ENCODE measurements at places on chromosomes 7 and 10.

GRCh38 chr7:33971106-33971505 is 65.8 kb downstream of the BMPER start:
- no peak for DNase-seq

GRCh38 chr7:11591055-11591633 is 240.9 kb downstream of the THSD7A start:
- DNase-seq, result no peak

DNA sequence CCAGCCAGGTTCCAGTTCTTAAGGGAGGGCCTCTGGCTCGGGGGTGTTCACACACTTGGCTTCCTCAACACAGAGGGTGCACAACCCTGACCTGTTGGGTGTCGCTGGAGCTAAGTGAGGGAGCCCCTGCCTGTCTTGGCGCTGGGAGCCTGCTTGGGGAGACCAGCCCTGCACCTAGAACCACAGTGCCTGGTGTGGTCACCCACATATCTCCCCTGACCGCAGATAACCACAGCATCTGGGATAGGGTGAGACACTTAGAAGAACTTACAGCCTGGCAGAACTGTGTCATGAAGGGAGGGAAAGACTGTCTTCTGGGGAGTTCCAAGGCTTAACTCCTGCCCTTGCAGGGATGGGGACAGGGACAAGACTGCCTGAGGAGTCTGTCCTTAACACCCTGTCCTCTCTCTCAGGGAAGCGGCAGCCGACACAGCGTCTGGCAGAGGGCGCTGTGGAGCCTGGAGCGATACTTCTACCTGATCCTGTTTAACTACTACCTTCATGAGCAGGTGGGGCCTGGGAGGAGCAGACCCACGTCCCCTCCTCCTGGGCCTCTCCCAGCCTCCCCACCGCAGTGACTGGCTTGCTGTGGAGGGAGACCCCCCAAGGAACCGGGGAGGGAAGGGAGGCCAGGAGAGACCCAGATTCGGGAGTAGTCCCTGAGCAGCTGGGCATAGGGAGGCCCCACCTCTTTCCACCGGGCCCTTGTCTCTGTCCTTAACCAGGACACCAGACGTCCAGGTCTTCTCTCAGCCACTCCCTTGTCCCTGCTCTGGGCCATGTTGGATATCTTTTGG is 59.0 kb downstream of the PALD1 start:
- DNase-seq, result no peak

GRCh38 chr7:101960985-101961708 is 143.7 kb downstream of the CUX1 start:
- DNase-seq, result no peak

- DNase-seq, result no peak
These were observed 3.9 kb downstream of the CLDN4 start for GRCh38 chr7:73834626-73835191.

GRCh38 chr10:106712988-106713387 is 451.5 kb downstream of the SORCS1 start:
- DNase-seq, result no peak

DNA sequence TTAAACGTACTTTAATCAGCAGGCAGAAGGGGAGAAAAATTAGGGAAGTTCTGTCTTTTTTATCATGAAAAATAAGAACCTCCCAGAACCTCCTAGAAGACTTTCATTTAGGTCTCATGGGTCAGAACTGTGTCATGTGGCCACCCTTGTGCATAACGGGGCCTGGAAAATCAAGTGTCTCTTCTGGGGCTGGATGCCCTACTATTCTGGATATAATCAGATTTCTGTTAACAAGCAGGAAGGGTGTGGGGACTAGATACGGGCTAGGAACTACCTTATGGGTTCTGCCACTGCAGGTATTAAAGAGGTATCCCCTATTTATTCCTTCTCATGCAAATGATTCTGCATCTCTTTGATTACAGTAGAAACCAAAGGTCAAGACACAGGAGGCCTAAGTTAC is 14.1 kb downstream of the LANCL2 start:
- DNase-seq, result no peak

DNA sequence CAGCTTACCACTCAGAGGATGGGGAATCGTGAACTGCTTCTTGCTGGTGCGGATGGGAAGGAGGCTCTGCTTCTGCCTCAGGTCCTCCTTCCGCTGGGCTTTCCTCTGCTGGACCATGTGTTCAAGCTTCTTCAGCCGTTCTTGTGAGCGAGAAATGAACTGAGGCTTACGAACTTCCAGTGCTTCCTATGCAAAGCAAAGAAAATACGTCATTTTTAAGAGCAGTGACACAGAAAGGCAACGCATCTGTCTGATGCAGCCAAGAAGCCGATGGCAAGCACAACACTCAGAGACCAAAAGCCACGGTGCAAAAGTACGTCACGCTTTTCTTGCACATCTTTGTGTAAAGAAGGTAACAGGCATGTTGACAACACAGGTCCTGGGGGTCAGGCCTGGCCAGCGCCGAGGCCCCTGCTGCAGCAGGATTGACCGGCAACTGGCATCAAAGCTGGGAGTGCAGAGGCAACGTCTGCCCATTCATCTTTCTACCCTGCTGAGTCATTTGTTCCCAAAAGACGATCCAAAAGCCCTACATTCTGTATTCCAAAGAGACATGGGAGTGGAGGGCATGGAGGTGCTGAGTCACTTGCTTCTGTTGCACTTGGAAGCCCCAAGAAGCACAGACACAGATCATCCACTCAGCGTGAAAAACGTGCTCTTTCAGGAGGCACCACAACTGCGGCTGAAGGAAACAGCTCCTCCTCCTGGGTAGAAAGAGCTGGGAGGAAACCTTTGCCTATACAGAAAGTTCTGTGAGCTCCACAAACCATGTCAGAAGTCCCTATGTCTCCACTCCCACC is 71.0 kb upstream of the ADAM12 start:
- no peak for DNase-seq

DNA sequence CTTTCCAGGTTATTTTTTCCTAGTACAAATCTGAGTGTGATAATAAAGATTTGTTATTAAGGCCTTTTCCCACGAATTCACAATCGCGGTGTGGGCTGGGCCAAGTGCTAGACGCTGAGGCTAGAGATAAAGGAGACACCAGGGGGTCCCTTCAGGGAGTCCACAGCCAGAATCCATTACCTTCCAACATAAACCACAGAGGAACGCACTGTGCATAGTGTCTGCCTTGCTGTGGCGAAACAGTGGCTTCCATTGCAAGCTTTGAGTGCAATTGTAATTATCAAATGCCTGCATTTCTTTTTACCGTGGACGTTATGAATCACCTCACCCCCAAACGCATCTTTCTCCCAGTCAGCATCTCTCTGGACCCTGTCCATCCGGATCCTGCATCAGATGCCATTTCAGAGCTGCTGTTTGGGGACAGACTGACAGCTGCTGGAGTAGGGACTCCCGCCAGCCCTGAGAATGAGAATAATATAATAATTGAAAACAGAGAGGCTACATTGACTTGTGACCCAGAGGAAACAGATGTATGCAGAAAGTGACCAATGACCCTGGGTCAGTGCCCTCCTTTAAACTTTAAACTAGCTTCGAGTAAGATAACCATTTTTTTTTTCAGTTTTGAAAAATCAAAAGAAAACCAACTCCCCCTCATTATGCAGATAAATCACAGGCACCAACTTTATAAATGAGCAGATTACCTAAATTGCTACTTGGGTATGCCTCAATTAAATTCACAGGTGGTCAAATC is 456.2 kb upstream of the NRP1 start:
- DNase-seq, result no peak

- DNase-seq, result no peak
These were observed 74.2 kb upstream of the ZPBP start for GRCh38 chr7:50166997-50167965.

DNA sequence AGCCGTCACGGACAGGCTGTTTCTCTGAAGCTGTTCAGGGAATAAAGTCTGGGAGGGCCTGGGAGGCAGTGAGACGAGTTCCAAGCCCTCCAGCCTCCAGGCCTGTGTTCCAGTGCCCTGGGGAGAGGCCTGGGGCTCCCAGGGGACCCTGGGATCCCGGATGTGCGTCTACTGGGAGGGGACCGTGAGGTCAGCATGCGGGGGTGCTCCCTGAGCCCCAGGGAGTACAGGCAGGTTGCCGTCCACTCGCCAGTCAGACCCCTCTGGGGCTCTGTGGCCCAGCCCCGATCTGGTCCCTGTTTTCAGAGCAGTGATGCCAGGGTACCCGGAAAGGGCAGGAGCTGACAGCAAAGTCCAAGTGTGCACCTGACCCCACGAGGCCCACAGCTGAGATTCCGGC is 80.9 kb upstream of the DNAAF5 start:
- DNase-seq, result no peak

- DNase-seq, result no peak
These were observed 18.4 kb downstream of the VTI1A start for GRCh38 chr10:112465299-112465883.

- no peak for DNase-seq
These were observed 30.2 kb upstream of the CARD11 start for GRCh38 chr7:3073763-3074458.

DNA sequence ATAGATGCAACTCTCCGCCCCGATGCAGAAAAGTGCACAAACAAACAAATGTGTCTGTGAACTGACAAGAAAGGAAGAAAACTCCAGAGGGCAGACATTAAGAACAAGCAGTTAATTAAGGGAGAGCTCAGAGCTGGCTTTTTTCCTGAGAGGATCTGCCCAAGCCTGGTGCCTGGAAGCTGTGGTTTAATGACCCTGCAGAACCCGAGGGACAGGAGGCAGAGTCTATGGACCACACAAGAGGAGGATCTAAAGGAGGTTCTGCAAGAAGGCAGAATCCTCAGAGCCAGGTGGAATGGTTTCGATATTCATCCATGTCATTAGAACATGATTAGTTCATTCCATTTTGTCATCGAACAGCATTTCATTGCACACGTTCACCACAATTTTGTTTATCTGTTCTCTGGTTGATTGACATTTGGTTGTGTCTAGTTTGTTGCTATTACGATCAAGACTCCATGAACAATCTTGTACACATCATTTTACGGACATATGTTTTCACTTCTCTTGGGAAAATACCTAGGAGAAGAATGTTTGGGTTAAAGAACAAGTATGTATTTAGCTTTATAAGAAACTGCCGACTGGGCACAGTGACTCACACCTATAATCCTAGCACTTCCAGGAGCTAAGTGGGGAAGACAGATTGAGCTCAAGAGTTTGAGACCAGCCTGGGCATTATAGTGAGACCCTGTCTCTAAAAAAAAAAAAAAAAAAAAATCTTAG is 560.2 kb downstream of the CALN1 start:
- DNase-seq, result no peak

- DNase-seq, result no peak
These were observed 60.0 kb downstream of the VTI1A start for GRCh38 chr10:112507046-112507445.

- DNase-seq, result no peak
These were observed 80.7 kb downstream of the CUX1 start for GRCh38 chr7:101898106-101898505.

DNA sequence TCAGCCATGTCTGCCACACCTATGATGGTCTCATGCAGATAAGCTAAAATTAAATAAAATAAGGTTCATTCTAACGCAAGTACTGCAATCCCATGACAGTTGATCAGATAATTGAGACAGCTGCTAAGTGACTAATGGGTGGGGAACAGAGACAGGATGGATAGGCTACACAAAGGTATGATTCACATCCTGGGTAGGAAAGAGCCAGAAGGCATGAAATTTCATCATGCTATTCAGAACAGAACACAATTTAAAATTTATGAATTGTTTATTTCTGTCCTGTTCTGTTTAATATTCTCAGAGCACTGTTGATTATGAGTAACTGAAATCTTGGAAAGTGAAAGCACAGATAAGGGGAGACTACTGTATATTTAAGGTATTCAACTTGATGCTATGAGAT is 381.8 kb upstream of the SORCS1 start:
- no peak for DNase-seq

- DNase-seq, result no peak
These were observed 102.1 kb downstream of the CUX1 start for GRCh38 chr7:101919363-101920115.

DNA sequence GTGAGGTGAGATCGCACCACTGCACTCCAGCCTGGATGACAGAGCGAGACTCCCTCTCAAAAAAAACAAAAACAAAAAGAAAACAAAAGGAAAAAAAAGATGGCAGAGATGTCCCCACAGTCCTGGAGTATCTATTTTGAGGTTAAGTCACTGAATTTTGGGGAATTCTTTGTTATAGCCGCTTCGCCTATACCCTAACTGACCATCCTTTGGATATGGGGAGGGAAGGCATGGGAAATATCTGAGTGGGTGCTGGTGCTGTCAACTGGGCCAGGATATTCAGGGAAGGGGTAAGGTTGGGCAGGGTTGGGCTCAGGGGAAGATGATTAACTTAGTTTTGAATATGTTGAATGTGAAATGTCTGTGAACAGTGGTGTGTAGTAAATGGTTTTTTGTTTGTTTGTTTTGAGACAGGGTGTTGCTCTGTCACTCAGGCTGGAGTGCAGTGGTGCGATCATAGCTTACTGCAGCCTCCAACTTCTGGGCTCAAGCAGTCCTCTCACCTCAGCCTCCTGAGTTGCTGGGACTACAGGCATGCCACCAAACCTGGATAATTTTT is 8.3 kb upstream of the GNB2 start:
- DNase-seq, result no peak

DNA sequence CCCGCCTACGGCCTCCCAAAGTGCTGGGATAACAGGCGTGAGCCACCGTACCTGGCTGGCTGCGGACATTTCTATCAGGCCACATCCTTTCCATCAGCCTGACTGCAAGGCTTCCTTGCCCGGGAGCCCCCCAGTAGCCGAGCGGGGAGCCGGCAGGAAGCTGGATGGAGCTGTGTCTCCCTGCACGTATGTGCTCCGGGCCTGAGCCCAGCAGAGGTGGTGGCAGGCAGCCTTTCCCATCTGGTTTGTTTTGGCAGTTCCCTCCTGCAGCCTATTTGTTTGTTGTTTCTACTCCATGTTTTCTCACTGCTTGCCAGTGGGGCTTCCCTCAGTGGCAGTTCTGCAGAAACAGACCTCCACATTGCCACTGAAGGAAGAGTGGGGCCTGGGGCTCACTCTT is 5.4 kb downstream of the POP7 start:
- DNase-seq, result no peak

GRCh38 chr10:70918851-70919530 is 30.6 kb upstream of the PCBD1 start:
- no peak for DNase-seq

DNA sequence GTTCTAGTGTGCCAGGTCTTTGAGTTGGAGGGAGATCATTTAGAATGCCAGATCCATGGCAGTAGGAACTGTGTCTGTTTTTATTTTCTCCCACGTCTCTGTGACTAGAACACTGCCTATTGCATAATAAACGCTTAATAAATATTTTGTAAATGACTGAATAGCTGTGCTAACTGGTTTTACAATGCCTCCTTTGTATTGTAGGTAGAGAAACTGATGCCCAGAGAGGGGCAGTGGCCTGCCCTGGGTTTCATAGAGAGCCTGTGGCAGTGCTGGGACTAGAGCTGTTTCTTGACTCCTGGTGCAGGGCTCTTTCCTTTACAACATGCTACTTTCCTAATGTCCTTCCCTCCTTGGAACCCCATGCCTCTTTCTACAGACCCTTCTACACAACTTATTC is 2.5 kb downstream of the TAS2R5 start:
- no peak for DNase-seq

Measured in gastrocnemius medialis (tissue), 4 donors.